H1 (cell line): ENCODE measurements at places on chromosomes 12 and 14. TPM values are rescaled to one million over a fixed set of nuclear protein-coding genes. Genes with fewer than 3 reads are reported as not detected.

GRCh38 chr12:5730962-5731361 lies 214.1 kb downstream of the ANO2 start:
- DNase-seq = no peak
- H3K27ac ChIP-seq = no peak overlapping the region
- no peak overlapping the region for H3K4me3 ChIP-seq
- H3K27me3 ChIP-seq = peaks cover 1% of the 10 kb centered on the region

DNA sequence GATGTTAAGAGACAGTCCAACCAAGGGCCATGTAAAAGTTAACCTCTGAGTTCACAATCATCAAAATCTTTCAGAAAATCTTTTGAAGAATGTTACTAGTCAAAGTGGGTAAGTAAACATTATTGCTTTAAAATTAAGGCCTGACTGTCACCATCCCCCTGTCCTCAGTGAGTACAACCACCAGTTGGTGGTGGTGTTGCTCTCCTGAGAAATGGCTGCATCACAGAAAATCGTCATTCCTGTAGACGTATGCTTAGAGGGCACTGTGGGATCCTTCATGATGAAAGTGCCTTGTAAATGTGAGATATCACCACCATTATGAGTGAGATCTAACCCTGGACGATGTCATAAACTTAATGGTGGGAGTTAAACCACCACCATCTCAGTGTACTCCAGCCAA lies 451.2 kb downstream of the RPS29 start:
- no peak overlapping the region for H3K27ac ChIP-seq
- H3K36me3 ChIP-seq = no peaks in the 10 kb centered on the region
- H3K4me1 ChIP-seq = no peaks in the 10 kb centered on the region
- DNase-seq = no peak

DNA sequence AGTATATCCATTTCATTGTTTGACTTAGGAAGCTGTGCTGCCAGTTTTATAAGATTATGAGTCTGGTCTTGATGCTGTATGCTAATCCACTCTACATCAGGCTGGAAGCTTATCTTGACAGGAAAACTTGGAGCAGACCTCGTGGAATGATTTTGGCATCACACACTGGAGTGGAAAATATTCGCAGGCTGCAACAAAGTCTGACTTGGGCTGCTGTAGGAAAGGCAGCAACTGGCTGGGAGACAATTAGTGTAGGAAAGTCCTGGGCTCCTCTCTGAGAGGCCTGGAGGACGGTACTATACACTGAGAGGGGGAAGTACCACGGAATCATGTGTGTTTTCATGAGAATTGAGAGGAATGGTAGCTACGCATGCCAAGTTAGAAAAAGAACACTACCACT lies 383.7 kb downstream of the ETNK1 start:
- H3K27me3 ChIP-seq = no peaks in the 10 kb centered on the region
- no peak for DNase-seq
- no peak overlapping the region for H3K4me3 ChIP-seq
- H3K36me3 ChIP-seq = no peaks in the 10 kb centered on the region
- H3K27ac ChIP-seq = no peak overlapping the region
- no peaks in the 10 kb centered on the region for H3K4me1 ChIP-seq

- H3K4me1 ChIP-seq = peaks cover 2% of the 10 kb centered on the region; the same call in 1 of the 2 replicates
- no peak overlapping the region for H3K4me3 ChIP-seq
- H3K27me3 ChIP-seq = no peaks in the 10 kb centered on the region
These were observed 12.5 kb downstream of the AMDHD1 start for GRCh38 chr12:95955549-95956159.

The HNF1A gene
- total RNA-seq = not detected in 2 replicates

The IFI27L1 gene
- 19.9 and 21.2 TPM in 2 replicates for total RNA-seq

- H3K4me3 ChIP-seq = no peak overlapping the region
- no peaks in the 10 kb centered on the region for H3K36me3 ChIP-seq
- peaks cover 9% of the 10 kb centered on the region for H3K4me1 ChIP-seq
- no peak overlapping the region for H3K27ac ChIP-seq
- no peaks in the 10 kb centered on the region for H3K27me3 ChIP-seq
These were observed 77.8 kb downstream of the SLC24A4 start for GRCh38 chr14:92400579-92401444.

- H3K27ac ChIP-seq = no peak overlapping the region
- H3K36me3 ChIP-seq = no peaks in the 10 kb centered on the region
- H3K4me1 ChIP-seq = no peaks in the 10 kb centered on the region
These were observed 118.1 kb upstream of the FOXN3 start for GRCh38 chr14:89534902-89535685.

The TAS2R7 gene
- total RNA-seq = not detected in 2 replicates

The SLC17A8 gene
- 0.11 and 0.30 TPM in 2 replicates for total RNA-seq

The TEX22 gene
- 0.39 and 0.82 TPM in 2 replicates for total RNA-seq

GRCh38 chr14:62952226-62952625 lies 93.0 kb downstream of the KCNH5 start:
- no peak overlapping the region for H3K4me3 ChIP-seq
- no peak overlapping the region for H3K27ac ChIP-seq
- DNase-seq = no peak
- no peaks in the 10 kb centered on the region for H3K27me3 ChIP-seq

The POTEM gene
- not detected in 2 replicates for total RNA-seq

The COX8C gene
- total RNA-seq = not detected in 2 replicates

The COCH gene
- 30.0 and 30.8 TPM in 2 replicates for total RNA-seq

The NPFF gene
- total RNA-seq = 0.80 TPM in 1 of 2 replicates, not detected in the other

The KCNMB4 gene
- 12.7 and 16.0 TPM in 2 replicates for total RNA-seq

GRCh38 chr12:101302741-101303140 lies 22.8 kb downstream of the UTP20 start:
- H3K4me1 ChIP-seq = no peaks in the 10 kb centered on the region
- H3K27me3 ChIP-seq = no peaks in the 10 kb centered on the region
- H3K36me3 ChIP-seq = peaks cover 24% of the 10 kb centered on the region
- H3K4me3 ChIP-seq = no peak overlapping the region
- no peak overlapping the region for H3K27ac ChIP-seq
- DNase-seq = no peak

The KMT2D gene
- total RNA-seq = 86.3 and 92.3 TPM in 2 replicates
